ENCODE measurements at places on chromosomes 12 and 14.

GRCh38 chr14:38900887-38901286 lies 202.1 kb downstream of the SEC23A start:
- no peak for DNase-seq

GRCh38 chr12:108691998-108692808 lies 39.1 kb downstream of the CORO1C start:
- no peak for DNase-seq

DNA sequence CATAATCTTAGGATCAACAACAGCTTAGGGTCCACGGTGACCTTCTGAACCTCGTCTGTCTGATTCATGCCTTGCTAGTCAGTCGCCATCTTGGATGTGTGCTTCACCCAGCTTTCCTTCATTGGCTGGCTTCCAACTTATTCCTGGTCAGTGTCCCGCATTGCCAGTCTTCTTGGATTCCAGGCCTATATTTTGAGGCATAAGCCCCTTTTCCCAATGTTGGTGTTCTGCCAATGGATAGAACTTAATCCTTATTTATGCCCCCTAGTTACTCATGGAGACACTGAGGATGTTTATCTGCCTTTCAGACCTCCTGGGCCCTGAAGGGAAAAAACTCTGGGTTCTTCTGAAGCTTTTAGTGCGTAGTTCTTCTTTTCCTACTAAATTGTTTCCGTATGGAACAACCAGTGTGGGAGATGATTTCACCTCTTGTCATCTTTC lies 5.8 kb downstream of the JDP2 start:
- DNase-seq = no peak

DNA sequence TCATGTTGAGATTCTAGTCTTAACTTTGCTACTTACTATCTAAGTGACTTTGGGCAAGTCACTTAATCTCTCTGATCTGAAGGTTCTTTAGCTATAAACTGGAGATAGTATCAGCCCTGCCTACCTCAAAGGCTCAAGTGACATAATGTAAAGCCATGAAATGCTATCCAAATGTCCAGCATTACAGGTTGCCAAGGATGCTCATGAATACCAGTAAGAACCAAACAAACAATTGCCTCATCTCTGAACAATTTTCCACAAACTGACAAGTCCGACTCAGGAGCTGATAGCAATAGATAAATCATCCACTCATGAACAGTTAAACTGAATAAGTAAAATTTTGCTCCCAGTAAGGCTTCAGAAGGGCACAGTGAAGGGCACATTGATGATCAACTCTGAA lies 51.5 kb downstream of the LMNTD1 start:
- DNase-seq = no peak

- DNase-seq = no peak
These were observed 59.4 kb upstream of the TUNAR start for GRCh38 chr14:95817271-95817670.

- DNase-seq = peak; percentile 74
These were observed 25.8 kb upstream of the MSI1 start for GRCh38 chr12:120394483-120395367.

DNA sequence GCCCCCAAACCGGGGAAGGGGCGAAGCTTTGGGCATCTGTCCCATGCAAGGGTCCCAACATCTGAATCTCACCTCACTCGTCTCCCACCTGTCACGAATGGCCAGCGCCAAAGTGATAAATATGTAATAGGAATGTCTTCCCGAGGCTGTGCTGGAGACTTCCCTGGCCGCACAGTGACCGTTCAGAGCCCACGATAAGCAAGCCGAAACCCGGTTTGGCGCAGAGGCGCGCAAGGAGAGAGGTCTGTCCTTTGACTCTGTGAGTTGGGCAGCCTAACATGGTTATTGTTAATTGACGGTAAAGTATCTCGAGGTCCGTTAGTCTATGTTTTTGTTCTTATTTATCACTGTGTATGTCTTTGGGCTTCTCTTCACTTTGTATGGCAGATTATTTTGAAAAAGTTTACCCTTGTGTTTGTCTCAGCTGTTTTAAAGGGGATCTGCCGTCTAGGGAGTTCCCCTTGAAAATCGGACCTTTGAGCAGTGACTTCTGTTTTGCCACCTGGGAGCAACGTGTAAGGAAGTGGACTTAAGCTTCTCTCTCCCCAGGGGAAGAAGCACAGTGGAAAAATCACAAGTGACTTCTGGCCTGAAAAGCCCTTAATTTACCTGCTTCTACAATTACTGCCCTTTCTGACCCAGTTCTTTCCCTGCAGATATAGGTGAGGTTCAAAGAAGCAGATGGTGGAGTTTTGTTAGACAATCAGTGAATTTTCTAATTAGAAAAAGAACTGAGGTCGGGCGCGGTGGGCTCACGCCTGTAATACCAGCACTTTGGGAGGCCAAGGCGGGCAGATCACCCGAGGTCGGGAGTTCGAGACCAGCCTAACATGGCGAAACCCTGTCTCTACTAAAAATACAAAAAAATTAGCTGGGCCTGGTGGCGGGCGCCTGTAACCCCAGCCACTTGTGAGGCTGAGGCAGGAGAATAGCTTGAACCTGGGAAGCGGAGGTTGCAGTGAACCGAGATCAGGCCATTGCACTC lies 1.1 kb upstream of the TM9SF1 start:
- peak; percentile 72 for DNase-seq

DNA sequence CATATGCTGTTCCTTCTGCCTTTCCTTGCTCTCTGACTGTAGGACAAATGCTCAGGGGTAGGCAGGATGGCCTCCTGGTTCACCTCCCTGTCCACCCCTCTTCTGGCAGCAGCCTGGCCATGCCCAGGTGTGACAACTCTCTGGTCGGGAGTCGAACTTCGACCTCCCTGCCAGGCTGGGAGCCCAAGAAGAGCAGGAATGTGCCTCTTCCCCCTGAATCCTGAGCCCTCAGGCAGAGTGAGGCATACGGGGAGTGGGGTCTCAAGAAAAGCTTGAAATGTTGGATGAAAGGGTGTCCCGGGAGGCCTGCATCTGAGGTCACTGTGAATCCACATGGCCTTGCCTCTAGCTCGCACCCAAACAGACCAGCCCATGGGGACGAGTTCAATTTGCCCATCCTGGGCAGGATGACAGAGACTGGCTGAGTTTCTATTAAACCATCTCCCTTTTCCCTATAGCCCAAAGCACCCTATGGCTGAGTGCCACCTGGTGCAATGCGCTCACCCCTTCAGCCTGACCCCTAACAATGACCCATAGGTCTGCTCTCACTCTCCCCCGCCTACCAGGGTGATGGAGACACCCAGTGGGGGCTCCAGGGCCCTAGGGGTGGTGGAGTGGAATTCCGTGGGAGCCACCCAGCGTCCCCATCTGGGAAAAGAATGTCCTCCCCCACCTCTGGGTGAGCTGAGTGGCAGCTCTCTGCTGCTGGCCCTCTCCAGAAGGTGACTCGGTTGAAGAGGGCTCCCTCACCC lies 52.9 kb upstream of the DIO3 start:
- DNase-seq = no peak

DNA sequence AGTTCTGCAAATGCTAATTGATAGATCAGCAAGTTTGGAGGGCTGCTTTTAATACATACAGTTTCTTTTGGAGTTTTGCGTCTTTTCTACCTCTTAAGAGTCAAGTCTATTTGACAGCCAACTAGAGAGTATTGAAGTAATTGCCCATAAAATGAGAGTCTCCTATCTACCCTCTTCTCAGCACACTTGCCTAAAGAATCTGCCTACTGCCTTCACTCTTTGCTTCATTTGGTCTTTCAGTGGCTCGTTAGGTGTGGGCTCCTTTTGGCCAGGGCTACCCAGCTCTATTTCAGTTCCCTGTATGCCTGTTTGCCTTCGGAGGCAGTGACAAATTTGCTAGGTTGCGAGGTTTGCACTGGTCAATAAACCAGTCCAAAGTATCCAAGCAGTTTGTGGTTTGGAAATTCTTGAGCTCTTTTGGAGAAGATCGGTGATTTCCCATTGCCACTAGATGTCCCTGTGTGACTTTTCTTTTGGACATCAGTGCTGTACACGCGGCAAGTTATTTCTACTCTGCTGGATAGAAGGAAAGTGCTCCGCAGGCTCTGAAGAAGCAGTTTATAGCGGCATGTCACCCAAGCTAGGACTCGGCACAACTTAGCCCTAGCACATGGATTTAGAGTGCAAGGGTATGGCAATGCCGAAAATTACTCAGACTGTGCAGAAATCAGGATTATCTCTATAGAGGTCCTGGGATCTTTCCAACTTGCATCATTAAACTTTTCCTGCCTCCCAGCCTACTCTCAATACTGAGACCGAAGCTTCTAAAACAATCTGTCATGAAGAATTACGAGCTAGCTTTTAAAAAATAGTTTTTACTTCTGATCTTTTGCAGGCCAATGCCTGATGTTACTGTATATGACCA lies 38.6 kb downstream of the MGST1 start:
- peak; percentile 68 for DNase-seq

GRCh38 chr12:132477017-132477702 lies 12.8 kb upstream of the FBRSL1 start:
- DNase-seq = no peak

- DNase-seq = no peak
These were observed 56.6 kb downstream of the GPATCH2L start for GRCh38 chr14:76208340-76208739.

- DNase-seq = no peak
These were observed 6.0 kb downstream of the NYNRIN start for GRCh38 chr14:24404814-24405213.

Data from small intestine (tissue), 16 donors.